Dermis microvascular lymphatic vessel endothelial cell (primary cell): ENCODE measurements at places on chromosomes 13 and 19. TPM values are rescaled to one million over a fixed set of nuclear protein-coding genes. Genes with fewer than 3 reads are reported as not detected.

Gene ZNF439
- 0.77 and 1.1 TPM in 2 replicates for total RNA-seq

Gene ABHD17A
- 70.1 and 93.4 TPM in 2 replicates for total RNA-seq

Gene C19orf67
- total RNA-seq: not detected in 2 replicates

Gene TMEM221
- not detected in 2 replicates for total RNA-seq
